ENCODE measurements at places on chromosomes 5 and 9.

- DNase-seq = no peak
Measured at GRCh38 chr9:92500725-92501124, 18.4 kb upstream of the ASPN start.

DNA sequence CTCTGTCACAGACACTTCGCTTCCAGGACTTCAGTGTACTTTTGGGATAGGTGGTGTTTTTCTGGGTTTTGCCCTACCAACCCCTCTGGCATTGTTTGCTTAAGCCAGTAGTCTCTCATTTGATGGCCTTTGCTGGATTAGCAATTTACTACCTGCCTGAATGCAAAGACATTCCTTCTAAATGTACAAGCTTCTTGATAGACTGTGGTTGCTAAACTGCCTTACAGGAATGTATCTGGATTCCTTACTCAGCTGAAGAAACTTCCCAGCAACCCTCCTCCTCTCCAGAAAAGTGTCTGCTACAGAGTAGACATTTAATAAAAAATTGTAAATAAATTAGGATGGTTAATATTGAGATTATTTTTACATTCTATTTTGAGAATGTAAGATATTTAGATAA is 1916.7 kb downstream of the EFNA5 start:
- no peak for DNase-seq

- no peak for DNase-seq
Measured at GRCh38 chr5:54670281-54670680, 152.7 kb downstream of the SNX18 start.

- no peak for DNase-seq
Measured at GRCh38 chr5:103951776-103952175, 389.2 kb upstream of the NUDT12 start.

DNA sequence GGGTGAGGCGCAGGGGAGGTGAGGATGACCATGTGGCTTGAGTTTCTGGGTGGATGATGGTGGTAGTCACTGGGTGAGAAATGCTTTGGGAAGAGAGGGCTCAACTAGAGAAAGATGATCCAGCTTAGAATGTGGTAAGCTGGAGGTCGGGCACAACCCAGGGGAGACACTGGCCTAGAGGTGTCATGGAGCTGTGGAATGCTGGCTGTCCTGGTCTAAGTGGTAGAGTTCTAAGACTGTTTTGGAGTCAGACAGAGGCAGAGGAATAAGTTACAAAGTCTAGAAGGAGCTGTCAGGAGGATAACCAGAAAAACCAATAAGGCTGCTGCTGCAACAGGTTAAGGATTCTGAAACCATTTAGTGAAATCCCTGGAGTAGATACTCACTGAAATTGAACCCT is 19.2 kb upstream of the ACSL6 start:
- DNase-seq = no peak

DNA sequence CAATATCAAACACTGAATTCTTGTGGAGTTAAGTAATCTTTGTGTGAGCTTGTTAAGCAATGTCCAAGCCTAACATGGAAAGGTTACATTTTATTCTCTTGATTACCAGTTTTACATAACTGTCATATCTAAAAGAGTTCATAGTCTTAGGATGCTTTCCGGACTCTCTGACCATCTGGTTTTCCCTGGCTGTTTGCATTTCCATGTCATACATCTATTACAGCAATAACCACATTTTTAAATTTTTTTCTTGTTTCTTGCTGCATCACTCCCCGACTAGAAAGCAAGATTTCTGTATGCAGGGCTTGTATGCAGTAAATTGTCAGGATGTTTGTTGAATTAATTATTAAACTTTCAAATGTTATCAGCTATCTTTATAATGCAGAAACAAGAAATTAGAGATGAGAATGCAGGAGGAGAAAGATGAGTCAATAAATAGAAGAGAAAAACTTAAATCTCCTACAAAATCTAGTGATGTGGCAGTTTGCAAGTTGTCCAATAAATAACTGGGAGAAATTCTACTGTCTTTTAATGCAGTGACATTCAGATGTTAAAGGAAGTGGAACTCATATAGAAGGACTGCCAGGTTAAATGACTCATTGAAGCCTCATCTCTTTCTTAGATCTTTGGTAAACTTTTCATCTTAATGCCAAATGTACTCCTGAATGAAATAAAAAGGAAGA is 179.6 kb upstream of the SGCD start:
- DNase-seq = no peak

DNA sequence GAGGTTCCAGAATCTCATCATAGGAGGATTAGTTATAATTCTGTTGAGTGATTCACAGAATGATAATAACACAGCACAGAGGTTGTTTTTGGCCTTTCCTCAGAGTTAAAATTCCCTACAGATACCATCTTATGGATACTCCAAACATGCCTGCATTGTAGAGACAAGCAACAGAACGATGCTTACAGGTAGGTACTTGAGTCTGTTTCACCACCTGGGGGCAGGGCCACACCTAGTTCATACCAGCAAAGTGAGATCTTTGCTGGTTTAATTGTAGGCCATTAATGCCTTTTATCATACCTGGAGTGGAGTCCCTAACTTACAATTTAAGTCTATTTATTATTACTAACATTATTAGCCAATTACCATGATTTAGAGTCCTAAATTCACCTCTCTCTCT is 416.5 kb upstream of the TLE4 start:
- DNase-seq = no peak

DNA sequence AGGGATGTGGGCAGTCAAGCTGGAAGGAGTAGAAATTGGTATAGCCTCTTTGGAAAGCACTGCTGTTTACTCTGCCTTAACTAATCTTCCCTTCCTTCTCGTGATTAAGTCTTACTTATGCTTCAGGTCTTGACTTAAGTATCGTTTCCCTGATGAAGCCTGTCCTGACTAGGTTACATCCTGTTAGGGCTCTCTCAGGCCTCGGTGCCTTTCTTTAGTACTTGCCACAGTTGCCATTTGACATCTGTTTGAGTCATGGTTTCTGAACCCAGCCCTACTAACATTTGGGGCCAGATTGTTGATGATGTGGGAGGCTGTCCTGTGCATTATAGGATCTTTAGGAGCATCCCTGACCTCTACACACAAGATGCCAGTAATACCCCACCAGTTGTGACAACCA is 94.4 kb downstream of the GAPVD1 start:
- no peak for DNase-seq

DNA sequence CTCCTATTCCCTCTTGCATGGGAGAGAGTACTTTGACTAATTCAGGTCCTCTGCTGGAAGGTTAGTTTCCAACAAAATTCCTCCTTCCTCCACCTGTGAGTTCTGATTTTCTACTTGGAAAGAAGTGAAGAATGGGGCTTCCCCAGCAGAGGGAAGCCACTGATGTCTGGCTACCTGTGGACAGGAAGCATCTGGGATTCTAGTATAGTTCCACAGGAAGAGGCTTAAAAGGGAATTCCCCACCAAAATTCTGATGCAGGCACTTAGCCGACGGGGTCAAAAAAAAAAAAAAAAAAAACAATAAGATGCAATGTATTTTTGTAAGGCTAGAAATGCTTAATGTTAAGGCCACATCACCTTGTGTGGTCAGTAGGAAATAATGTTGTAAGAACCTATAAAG is 33.4 kb downstream of the PCDHGC5 start:
- no peak for DNase-seq

DNA sequence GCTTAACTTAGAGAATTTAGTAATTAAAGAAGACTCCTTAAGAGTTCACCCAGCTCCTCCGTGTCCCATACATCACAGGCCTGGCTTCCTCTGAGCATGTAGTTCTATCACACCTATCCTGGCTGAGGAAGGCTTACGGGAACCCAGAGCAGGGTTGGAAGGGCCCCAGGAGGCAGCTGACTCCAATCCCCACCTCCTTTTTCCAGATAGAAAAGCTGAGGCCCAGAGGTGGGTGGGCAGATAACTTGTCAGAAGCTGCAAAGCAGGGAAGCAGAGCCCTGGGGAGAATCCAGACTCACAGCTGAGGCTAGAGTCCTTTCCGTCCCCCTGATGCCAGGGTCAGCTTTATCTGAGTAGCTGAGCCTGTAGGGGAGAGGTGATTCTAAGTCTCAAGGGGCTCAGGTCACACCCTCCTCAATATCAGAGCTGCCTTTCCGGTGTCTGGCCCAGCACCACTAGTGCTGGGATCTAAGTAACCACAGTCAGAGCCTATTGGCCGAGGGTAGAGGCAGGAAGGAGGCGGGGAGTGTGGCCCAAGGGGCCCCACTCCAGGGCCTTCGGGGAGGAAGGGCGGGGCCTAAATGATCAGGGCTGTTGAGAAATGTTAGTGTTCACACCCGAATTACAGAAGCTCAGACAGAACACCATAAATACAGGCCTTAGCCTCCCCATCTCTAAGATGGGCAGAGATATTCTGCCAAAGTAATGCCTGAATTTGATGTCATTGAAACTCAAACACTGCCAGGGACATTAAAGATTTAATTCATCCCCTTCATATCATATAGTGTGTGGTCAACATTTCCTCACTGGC is 9.9 kb downstream of the CCDC69 start:
- peak; percentile 68 for DNase-seq

GRCh38 chr9:133421615-133422542 is at the start of gene ADAMTS13:
Gene ADAMTS13, plus strand, starts transcription at chr9:133422367. Its CDS starts 77 bp downstream, at chr9:133422444.
- DNase-seq = no peak

DNA sequence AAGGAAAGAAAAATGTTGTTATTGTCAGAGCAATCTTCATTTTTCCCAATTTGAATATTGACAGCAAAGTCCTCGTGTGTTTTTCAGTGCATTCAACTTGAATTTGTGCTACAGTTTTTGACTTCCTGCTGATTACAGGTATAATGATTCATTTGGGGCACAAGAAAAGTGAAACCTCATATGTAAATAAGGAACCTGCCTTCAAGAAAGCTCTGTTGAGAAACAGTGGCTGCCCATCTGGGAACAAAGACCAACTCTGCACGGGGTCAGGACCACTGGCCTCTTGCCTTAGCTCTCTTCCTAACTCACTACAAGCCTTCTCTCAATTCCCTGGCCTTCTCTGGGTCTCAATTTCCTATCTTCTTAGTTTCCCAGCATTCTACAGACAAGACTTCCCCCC is 21.0 kb downstream of the TIMD4 start:
- no peak for DNase-seq

GRCh38 chr5:180329606-180330269 is 23.4 kb downstream of the GFPT2 start:
- DNase-seq = no peak

- no peak for DNase-seq
Measured at GRCh38 chr5:135484674-135485086, 32.5 kb upstream of the TIFAB start.

DNA sequence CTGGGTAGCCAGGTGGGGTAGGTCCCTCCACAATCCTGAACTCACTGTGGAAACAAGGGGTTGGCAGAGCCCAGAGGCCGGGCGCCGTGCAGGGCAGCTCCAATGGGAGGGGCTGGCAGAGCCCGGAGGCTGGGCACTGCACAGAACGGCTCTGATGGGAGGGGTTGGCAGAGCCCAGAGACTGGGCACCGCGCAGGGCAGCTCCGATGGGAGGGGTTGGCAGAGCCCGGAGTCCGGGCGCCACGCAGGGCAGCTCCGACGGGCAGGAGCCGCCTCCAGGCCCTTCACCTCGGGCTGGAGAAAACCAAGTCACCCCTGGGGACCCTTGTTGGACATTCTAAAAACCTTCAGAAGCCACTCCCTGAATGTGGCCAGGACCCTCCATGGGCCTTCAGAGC is 9.3 kb downstream of the NACC2 start:
- DNase-seq = no peak

DNA sequence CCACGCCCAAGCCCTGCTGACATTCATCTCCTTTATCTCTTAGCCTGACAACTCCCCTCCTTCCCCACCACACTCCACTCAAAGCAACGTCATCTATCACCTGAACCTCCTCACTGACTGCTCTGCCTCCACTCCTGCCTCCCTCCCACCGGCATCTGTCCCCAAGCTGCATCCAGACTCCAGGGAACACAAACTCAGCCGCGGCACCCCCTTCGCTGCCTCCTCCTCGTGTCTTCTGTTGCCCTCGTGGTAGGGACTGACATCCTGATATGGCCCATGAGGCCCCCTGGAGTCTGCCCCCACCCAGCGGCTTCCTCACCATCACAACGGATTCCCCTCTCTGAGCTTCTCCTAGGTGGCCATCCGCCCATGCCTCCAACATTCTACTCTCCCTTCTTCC is 101.0 kb upstream of the TAS2R1 start:
- DNase-seq = no peak

DNA sequence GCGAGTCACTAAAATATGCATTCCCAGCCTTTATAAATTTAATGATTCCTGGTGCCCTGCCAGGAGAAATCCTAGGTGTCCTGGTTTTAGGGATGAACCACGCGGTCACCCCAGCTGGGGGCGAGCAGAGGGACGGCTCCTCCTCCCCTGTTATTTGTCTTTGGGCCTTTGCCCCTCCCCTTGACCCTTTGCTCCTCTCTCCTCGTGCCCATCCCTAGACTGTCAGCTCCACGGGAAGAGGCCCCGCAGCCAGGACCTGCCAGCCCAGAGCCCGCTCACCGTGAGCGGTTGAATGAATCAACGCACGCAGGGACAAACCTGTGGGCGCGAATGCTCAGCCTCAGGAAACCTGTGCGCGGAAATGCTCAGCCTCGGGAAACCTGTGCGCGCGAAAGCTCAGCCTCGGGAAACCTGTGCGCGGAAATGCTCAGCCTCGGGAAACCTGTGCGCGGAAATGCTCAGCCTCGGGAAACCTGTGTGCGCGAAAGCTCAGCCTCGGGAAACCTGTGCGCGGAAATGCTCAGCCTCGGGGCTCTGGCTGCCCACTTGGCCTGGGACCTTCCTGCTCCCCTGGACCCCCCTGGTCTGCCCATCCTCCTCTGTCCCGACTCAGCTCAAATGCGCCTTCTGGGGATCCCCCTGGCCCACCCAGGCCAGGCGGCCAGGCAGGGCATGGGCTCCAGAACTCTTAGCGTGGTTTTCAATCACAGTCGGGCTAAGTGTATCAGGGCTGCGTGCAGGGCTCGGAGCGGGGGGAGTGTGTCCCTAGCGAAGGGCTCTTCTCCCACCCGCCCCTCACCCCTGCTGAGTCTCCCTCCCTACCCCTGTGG is 140.5 kb upstream of the COL5A1 start:
- DNase-seq = no peak

DNA sequence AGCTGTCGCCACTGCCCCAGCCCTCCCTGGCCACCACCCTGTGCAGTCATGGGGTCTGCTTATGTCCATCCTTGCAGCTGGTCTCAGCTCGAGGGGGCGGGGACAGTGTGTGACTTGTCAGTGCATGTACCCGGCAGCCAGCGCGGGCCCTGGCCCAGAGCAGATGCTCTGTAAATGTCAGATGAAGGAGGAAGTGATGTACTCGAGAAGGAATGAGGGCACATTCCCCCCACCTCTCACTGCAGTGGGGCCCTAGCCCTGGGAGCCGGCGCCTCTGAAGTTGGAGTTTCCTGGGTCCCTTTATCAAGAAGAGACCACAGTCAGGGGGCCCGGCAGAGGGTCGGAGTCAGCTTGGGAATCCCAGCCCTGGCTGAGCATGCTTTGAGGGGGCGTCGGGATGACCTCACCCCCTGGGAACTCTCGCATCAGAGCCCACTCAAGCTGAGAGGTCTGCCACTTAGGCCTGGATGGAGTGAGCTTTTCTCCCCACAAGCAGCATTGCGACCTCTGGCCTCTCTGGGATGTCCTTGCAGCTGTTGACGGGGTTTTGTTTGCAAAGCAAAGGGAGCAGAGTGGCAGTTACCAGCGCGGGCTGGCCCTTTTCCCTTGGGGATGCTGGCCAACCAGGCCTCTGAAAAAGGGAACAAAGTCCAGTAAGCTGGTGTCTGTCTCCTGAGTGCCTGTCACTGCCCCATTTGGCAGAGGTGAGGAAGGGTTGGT is 19.0 kb downstream of the NEURL1B start:
- no peak for DNase-seq

All from activated T-helper 1 cell treated with anti-CD3 and anti-CD28 coated beads, Interleukin-2, amount 50 U/mL, for 16 hours (primary cell).